PC-9 (cell line): ENCODE measurements at places on chromosomes 1 and 21.

DNA sequence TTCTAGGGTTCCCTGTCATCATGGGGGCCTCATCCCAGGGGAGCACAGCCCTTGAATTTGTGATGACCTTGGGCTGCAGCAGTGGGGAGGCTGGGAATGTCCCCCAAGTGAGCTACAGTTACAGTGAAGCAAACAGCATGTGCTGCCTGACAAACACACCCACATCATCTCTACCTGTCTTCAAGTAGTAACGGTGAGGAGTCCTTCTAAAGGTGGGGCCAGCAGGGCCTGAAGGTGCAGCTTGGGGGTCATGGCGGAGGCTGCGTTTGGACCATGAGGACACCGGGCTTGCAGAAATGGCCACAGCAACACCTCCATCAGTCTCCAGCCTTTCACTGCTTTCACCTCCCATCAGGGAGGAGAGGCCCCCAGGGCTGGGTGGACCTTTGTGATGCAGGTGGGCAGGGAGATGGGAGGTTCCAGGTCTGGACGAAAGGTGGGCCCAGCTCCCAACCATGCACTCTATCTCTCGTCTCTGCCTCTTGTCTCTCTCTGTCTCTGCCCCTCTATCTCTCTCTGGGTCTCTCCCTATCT, 55.7 kb downstream of the WNT9A start:
- DNase-seq = no peak
- no peak overlapping the region for H3K27ac ChIP-seq
- no peaks in the 10 kb centered on the region for H3K36me3 ChIP-seq
- no peak overlapping the region for H3K4me3 ChIP-seq

DNA sequence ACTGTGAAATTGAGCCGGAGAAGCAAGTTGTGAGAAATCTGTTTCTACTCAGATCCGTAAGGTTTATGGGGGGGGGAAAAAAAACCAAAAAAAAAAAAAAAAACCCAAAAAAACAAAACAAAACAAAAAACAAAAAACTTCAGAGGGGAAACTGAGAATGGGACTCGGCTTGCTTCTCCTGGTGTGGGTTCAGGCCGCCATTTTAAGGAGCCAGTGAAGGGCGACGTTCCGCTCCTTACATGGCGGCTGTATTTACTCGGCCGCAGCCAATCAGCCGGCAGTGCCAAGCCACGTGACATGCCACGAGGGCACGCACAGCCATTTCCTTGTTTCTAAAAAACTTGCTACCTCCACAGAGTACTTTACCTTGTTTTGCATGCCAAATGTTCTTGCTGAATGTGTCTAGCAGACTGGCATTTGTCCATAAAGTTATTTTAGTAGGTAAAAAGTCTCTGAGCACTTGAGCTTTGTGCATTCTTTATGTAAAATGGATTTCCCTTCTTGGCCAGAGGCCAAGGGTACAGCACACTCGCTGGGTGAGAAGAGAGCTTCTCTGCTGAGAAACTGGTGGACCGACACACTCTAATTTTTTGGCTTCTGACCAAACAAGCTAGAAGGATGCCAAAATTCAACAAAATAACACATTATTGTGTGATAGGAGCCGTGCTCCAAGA, 101.8 kb downstream of the NFIA start:
- peak overlapping the region; percentile 30 for H3K27ac ChIP-seq
- no peaks in the 10 kb centered on the region for H3K36me3 ChIP-seq
- DNase-seq = peak; percentile 68
- H3K4me1 ChIP-seq = peaks cover 12% of the 10 kb centered on the region
- H3K27me3 ChIP-seq = no peaks in the 10 kb centered on the region

GRCh38 chr1:184141361-184141880, 89.9 kb downstream of the TSEN15 start:
- no peaks in the 10 kb centered on the region for H3K36me3 ChIP-seq
- peaks cover 15% of the 10 kb centered on the region; the same call in 1 of the 2 replicates for H3K27me3 ChIP-seq
- no peak overlapping the region for H3K4me3 ChIP-seq
- DNase-seq = no peak
- H3K27ac ChIP-seq = no peak overlapping the region
- H3K4me1 ChIP-seq = no peaks in the 10 kb centered on the region

GRCh38 chr1:21523297-21523813, 14.1 kb downstream of the ALPL start:
- H3K27ac ChIP-seq = no peak overlapping the region
- H3K36me3 ChIP-seq = no peaks in the 10 kb centered on the region
- no peak overlapping the region for H3K4me3 ChIP-seq
- H3K4me1 ChIP-seq = no peaks in the 10 kb centered on the region

DNA sequence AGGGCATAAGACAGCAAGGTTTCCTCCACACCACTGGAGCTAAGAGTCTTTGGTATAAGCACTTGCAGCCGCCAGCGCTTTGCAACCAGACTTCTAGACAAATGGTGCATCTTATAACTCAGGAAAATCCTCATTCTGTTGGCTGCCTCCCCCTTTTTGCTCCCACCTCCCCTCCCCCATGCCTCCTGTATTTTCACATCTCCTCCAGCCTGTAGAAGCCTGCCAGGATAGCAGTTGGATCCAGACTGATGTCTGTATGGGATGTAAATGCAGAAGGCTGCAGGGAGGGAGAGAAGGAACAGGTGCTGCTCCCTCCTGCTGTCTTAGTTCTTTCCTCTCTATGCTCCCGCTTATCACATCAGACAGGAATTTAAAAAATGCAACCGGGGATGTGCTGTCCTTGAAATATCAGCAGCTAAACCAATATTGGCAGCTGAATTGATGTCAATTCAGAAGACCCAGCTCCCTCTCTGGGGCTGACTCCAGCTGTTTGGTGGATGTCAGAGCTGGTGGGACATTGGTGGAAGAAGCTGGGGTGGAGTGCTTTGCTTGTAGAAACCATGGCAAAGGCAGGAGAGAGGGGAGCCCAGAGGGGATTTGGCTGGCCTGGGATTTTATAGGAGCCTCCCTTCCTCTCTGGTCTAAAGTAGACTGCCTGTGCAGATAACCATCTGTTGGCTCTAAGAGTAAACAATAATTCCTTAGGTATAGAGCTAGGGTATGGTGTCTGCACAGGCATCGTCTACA, 53.5 kb downstream of the NFASC start:
- H3K4me1 ChIP-seq = no peaks in the 10 kb centered on the region; the same call in 1 of the 2 replicates
- H3K36me3 ChIP-seq = no peaks in the 10 kb centered on the region
- DNase-seq = peak; percentile 56
- no peak overlapping the region for H3K27ac ChIP-seq
- peaks cover 87% of the 10 kb centered on the region for H3K27me3 ChIP-seq
- no peak overlapping the region for H3K4me3 ChIP-seq

GRCh38 chr1:109658533-109659042, 2.7 kb downstream of the GSTM4 start:
- H3K4me3 ChIP-seq = no peak overlapping the region
- no peaks in the 10 kb centered on the region for H3K36me3 ChIP-seq
- DNase-seq = no peak
- H3K27me3 ChIP-seq = no peaks in the 10 kb centered on the region
- no peak overlapping the region for H3K27ac ChIP-seq
- H3K4me1 ChIP-seq = peaks cover 42% of the 10 kb centered on the region

GRCh38 chr1:147493349-147493748, 48.0 kb upstream of the BCL9 start:
- H3K36me3 ChIP-seq = no peaks in the 10 kb centered on the region
- H3K4me1 ChIP-seq = no peaks in the 10 kb centered on the region
- no peak for DNase-seq
- H3K4me3 ChIP-seq = no peak overlapping the region

DNA sequence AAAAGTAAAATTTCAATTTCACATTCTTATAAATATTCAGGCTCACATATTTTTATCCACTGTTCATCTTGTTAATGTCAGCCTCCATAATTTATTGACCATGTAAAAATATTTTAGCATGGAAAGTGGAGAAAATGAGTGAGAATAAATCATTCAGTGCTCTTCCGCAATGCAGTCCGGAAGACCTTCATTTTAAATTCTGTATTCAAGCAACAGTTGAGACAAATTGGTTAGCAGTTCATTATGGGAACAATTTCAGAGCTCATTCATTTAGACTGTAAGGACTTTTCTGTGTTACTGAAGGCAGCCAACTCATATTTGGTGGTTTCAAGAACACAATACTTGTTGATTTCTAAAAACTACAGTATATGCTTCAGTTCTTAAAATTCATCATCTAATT, 97.8 kb downstream of the TYW3 start:
- DNase-seq = no peak
- no peak overlapping the region for H3K27ac ChIP-seq
- no peak overlapping the region for H3K4me3 ChIP-seq
- H3K36me3 ChIP-seq = no peaks in the 10 kb centered on the region
- H3K4me1 ChIP-seq = no peaks in the 10 kb centered on the region

GRCh38 chr1:208170252-208170651, 73.9 kb downstream of the PLXNA2 start:
- no peak overlapping the region for H3K4me3 ChIP-seq
- no peaks in the 10 kb centered on the region for H3K27me3 ChIP-seq
- no peaks in the 10 kb centered on the region for H3K36me3 ChIP-seq
- H3K27ac ChIP-seq = no peak overlapping the region
- no peak for DNase-seq

- no peak overlapping the region for H3K27ac ChIP-seq
- no peaks in the 10 kb centered on the region for H3K27me3 ChIP-seq
- H3K4me3 ChIP-seq = no peak overlapping the region
- no peaks in the 10 kb centered on the region for H3K36me3 ChIP-seq
Measured at GRCh38 chr1:55427606-55428005, 212.4 kb upstream of the USP24 start.

DNA sequence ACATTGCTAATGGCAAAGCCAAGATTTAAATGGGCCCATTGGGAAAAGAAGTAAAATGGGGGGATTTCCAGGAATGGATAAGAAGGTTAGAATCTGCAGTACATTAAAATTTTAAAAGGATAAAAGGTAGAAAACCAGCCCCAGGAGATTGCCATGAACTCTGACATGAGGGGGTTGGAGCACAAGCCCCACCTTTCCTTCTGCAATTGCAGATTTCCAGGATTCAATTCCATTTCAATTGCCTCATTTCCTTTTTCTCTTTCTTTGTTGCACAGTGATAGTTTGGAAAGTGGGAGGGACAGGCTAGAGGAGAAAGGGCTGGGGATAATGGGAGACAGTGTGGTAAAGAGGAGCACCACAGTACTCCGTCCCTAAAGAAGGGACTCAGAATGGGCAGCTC, 238.5 kb upstream of the RAB4A start:
- no peaks in the 10 kb centered on the region for H3K4me1 ChIP-seq
- no peaks in the 10 kb centered on the region for H3K36me3 ChIP-seq
- peaks cover 33% of the 10 kb centered on the region; the same call in 1 of the 2 replicates for H3K27me3 ChIP-seq
- no peak overlapping the region for H3K4me3 ChIP-seq
- no peak overlapping the region for H3K27ac ChIP-seq

DNA sequence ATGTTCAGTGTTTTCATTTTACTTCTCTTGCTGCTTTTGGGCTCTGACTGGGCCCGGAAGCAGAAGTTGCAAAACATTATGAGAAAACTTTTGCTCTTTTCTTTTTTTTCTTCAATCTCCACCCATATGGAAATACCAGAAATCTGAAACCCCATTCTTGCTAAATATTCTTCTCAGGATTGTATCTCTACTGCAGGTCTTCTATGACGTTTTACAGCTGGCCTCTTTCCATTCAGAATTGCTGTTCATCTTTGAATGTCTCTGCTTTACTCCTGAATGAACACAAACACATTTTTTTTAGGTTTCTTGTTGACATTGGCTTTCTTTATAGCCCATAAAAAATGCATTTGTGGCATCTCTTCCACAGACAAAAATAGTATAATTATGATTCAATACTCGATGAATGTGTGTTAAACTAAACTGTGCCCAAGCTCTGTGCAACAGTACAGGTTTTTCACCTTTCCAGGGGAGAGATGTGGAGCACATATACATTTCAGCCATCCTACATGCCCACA, 18.8 kb downstream of the PTPRC start:
- H3K4me3 ChIP-seq = no peak overlapping the region
- H3K36me3 ChIP-seq = no peaks in the 10 kb centered on the region

- H3K27me3 ChIP-seq = no peaks in the 10 kb centered on the region
- peaks cover 15% of the 10 kb centered on the region for H3K4me1 ChIP-seq
Measured at GRCh38 chr21:42012763-42013329, 2.7 kb upstream of the ZBTB21 start.

GRCh38 chr1:201119206-201120197, 7.3 kb upstream of the CACNA1S start:
- H3K27ac ChIP-seq = no peak overlapping the region
- H3K4me3 ChIP-seq = no peak overlapping the region
- no peaks in the 10 kb centered on the region for H3K36me3 ChIP-seq
- H3K4me1 ChIP-seq = peaks cover 8% of the 10 kb centered on the region

DNA sequence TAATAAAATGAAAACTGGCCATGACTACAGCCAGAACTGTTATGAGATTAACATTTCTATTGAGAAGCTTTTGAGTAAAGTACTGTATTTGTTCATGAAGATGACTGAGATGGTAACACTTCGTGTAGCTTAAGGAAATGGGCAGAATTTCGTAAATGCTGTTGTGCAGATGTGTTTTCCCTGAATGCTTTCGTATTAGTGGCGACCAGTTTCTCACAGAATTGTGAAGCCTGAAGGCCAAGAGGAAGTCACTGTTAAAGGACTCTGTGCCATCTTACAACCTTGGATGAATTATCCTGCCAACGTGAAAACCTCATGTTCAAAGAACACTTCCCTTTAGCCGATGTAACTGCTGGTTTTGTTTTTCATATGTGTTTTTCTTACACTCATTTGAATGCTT, 164.0 kb downstream of the NEK7 start:
- DNase-seq = no peak
- H3K36me3 ChIP-seq = no peaks in the 10 kb centered on the region; the same call in 1 of the 2 replicates
- no peaks in the 10 kb centered on the region for H3K27me3 ChIP-seq
- no peak overlapping the region for H3K27ac ChIP-seq
- no peaks in the 10 kb centered on the region for H3K4me1 ChIP-seq
